Brain pericyte (primary cell): ENCODE measurements at places on chromosomes 2 and 18.

- no peak for DNase-seq
Measured at GRCh38 chr2:159595410-159596046, 20.8 kb downstream of the BAZ2B start.

- DNase-seq = no peak
Measured at GRCh38 chr2:219243291-219243761, 1.9 kb downstream of the GLB1L start.

- no peak for DNase-seq
Measured at GRCh38 chr18:36038102-36038663, 29.2 kb downstream of the RPRD1A start.

- no peak for DNase-seq
Measured at GRCh38 chr2:68730828-68731227, 3.8 kb upstream of the ARHGAP25 start.

DNA sequence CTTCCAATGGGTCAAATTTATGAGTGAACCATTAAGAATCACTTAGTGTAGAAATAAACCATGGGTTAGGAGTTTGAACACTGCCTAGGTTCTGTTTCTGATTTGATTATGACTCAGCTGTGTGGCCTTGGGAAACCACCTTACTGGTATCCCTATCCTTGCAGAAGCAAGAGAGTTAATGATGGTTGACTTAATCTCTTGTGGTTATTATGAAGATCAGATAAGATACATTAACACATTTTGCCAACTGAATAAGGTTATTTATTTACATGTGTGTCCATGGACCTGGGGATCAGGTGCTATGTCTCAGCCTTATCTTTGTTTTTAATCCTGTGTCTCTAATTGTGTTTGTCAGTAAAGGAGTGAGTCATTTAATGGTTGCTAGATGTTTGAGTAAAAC is 5.4 kb upstream of the KCNJ13 start:
- DNase-seq = no peak

DNA sequence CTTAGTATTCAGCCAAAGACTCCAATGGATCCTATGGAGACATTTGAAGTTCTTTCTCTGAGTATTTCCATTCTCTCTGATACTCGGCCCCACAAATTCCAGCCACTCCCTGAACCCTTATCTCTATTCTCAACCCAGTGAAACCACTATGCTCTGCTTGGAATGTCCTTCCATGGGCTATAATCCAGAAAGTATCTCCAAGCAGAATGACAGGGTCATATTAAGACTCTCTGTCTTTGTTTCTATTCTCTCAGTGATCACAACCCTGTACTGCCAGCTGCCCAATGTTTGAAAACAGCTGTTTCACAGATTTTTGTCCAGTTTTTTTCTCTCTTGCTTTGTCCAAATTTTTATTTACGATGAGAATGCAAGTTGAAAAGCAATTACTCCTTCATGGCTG is 21.9 kb downstream of the CHMP3 start:
- no peak for DNase-seq

GRCh38 chr2:189338115-189338514 is 103.2 kb upstream of the WDR75 start:
- no peak for DNase-seq

DNA sequence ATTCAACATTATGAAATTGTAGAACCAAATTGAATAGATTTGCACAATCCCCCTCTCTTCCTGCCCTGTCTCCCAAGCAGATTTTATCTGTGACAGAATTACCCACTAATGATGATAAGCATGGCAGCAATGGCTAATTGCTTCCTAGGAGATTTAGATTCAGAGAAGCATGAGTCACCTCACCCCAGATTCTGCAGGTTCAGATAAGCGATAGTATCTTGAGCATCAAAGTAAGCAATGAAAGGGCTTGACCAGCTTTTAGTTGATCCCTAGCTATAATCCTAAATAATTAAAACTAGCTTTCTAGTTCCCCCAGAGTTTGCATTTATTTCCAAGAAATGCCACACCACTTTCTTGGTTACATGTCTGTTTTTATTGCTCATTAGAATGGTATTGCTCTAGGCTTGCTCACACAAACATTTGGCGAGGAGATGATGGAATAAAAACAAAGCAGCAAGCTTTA is 204.3 kb downstream of the GULP1 start:
- no peak for DNase-seq

DNA sequence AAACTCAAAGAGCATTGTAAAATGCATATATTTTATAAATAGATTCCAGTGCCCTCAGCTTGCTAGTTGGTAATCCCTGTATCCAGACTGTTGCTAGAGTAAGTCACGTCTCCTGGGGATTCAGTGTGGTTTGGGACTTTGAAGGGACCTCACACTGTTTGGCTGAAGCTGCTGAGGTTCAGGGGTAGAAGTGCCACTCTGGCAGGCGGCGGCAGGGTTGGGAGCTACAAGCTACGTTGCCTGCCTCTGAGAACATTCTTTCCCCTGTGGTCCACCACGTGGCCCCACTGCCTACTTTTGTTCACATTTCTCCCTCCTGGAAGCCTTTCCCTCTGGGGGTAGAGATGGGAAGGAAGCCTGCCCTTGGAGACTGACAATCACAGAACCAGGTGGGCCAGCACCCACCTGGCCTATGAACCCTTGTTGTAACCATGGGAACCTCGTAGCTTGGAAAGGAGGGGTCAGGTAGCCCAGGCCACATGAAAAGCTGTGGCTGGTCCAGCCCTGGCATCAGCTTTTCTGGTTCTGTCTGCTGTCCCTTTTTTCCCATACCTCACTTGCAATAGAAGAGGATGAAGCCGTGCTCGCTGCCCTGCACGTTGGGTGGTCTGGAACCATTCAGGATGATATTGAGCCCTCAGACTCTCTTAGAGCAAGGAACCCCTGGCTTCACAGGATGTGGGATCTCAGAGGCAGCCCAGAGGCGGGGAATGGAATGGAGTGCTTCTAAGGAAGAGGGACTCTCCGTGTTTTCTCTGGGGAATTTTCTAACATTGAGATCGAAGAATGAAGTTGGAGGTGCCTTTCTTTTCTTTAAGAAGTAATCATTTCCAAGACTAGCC is 2.9 kb downstream of the RNF144A start:
- no peak for DNase-seq

DNA sequence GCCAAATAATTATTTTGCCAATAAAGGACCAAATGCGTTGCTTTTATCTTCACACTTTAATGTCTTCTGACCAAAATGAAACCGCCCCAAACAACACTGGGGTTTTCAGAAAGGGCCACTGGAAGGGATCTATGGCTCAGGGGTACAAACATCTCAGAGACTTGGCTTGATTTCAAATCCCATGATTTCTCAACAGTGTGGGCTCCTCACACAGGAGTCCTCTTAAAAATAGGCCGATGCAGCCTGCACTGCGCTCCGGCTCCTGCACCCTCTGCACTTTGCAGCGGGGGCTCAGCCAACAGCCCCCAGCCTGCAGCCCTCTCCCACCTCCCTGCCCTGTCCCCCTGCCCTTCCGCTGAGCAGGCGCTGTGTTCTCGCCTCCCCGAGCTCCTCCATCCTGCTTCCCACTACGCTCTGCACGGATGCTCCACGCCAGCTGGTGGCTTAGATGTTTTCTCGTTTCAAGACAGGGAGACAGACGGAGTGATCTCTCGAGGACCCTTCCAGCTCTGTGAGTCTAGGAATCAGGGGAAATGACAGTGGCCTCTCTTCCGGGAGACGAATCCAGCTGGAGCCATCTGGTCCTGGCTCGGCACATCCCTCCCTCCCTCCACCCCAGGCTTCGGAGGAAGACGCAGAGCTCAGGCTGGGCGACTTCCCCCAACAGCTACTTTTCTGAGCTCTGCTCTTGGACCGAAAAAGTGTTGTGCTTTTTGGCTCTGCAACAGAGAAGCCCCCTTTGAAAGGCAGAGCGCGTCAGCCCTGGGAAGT is 71.4 kb downstream of the KCNF1 start:
- DNase-seq = no peak

DNA sequence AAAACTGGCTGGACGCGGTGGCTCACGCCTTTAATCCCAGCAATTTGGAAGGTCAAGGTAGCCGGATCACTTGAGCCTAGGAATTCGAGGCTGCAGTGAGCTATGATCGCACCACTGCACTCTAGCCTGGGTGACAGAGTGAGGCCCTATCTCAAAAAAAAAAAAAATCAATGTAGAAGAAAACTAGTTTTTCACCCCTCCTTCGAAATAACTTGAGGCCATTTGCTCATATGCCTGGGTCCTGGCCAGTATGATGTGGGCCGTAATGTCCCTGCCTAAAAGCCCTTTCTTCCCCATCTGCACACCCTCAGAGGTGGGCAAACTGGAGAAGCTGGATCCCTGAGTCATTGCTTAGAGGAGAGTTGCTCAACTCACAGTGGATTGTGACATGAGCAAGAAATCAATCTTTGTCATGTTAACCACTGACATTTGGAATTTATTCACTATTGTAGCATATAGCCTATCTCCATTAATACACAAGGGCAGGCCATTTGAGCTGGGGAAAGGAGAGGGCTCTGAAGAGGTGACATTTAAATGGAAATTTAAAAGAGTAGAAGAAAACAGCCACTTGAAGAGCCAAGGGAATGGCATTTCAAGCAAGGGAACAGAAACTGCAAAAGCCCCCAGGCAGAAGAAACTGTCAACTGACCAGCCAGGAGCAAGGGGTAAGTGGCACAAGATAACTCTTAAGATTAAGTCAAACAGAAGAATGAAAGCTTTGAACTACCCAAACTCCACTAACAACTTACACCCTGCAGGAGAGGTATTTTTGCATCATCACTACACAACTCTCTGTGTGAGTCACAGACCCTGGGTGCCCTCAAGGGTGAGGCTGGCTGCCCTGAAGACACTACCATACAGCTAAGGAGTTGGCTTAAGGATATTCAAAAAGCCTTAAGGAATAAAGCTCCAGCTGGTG is 7.6 kb upstream of the METTL21A start:
- no peak for DNase-seq

GRCh38 chr2:44550561-44550960 is 188.8 kb downstream of the CAMKMT start:
- DNase-seq = no peak

GRCh38 chr2:238003234-238004031 is 36.6 kb downstream of the UBE2F start:
- DNase-seq = no peak

DNA sequence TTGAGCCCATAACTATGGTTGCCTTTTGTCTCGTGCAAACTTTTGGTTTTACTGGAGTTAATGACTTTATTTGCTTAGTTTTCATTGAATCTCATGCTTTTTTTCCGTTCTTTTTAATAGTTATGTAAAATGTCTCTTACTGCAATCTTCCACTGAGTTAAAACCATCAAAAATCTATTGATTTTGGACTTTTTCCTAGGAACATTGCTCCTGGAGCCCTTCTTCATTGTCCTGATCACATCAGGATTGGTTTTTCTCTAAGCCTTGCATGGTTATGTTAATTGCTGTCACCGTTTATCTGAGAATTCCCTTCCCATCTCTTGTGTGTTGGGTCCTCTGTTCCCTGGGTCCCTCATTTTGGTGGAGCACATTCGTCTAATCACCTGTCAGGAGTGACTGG is 125.5 kb downstream of the PARD3B start:
- no peak for DNase-seq
